ENCODE measurements at places on chromosomes 3 and 15. TPM values are rescaled to one million over a fixed set of nuclear protein-coding genes. Genes with fewer than 3 reads are reported as not detected.

- no peak for DNase-seq
These were observed 58.0 kb downstream of the MCF2L2 start for GRCh38 chr3:183370391-183370790.

DNA sequence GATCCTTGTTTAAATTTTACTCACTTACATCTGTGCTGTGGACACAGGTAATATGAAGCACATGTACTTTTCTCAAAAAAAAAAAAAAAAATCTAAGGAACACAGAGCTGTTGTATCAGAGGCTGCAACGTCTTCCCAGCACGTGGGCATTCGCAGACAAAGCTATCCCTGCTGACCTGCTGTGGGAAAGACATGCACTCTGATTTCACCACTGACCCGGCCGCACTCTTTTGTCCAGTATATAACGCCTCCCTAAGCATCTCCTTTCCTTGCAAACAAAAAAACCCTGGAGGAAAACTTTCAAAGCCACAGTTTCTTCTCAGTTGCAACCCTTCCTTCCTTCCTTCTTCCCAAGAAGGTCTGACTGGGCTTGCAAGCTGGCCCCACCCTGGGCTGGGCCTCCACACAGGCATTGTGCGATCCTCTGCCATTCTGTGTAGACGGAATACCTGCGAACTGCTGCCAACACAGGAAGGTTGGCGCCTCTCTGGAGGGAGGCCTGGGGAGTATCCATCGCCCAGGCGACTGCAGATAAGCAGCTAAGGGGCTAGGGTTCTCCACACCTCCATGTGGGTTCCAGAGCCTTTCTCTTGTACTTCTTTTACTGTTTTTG is 50.8 kb downstream of the SLC12A8 start:
- no peak for DNase-seq

- peak; percentile 38 for DNase-seq
These were observed 1.9 kb upstream of the ALS2CL start for GRCh38 chr3:46695177-46695961.

GRCh38 chr3:158094235-158095110 is 11.7 kb downstream of the SHOX2 start:
- no peak for DNase-seq

DNA sequence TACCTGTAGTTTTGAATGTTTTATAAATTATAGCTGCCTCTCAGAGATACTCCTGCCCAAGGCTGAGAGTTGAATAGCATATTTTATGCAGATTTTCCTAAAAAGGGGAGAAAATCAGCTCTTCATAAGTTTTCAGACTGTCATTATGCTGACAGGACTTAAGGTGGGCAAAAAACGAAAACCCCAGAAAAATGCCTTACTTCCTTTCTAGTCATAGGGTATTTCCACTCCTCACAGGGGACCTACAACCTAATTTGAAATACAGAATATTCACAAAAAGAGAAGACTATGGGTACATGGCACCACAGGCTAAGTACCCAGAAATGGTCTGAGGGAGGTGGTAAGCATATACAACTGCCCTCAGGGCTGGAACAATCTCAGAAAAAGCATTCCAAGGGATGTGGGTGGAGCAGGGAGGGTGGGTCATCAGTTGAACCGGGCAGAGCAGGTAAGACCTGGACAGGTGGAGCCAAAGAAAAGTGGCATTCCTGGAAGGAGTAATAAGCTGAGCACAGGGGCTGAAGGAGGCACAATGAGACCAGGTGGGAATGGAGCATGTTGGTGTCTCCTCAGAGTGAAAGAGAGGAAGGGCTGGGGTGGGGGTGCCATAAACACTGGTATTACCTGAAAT is 10.6 kb upstream of the OXSR1 start:
- DNase-seq, result no peak

LRRC2 gene
- 0.59 TPM for total RNA-seq

CELSR3 gene
- total RNA-seq, result 5.0 TPM

GRCh38 chr3:59286791-59287531 is 237.1 kb upstream of the CFAP20DC start:
- no peak for DNase-seq

DNA sequence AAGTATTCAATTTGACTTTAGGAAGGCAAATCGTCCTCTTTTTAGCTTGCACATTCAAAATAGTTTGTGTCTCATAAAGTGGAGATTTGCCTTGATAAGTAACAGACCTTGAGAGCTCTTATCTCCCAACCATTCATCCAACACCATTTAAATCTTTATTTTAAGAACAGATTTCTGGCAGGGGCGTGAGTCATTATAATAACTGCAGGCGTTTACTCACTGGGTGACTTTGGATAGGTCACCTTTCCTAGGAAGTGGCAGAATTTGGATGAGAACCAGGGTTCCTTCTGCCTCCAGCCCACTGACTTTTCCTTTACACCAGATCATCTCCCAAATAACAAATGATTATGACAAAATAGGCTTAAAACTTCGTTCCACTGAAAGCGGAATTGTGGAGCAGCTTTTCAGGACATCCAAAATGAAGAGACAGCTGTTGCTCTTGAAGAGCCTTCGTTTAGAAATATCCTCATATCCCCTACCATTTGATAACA is 5.0 kb downstream of the LMCD1 start:
- no peak for DNase-seq

CPLX3 gene
- 0.16 TPM for total RNA-seq

DNA sequence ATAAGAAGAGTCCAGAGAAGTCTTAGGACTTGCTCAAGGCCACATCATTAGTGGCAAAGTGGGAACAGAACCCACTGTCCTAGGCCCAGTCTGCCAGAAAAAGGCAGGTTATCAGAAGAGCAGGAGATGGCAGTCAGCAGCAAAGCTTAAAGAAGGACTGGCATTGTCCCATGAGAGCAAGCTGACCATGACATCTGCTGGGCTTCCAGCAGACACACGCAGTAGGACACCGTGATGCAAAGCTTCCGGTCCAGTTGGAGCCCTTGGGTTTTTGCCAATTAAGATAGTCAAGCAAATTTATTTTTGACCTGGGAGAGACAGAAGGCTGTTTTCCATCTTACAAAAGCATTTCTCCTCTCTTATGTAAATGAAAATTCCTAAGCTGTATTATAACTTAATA is 42.1 kb downstream of the ZBTB38 start:
- DNase-seq, result no peak

DNA sequence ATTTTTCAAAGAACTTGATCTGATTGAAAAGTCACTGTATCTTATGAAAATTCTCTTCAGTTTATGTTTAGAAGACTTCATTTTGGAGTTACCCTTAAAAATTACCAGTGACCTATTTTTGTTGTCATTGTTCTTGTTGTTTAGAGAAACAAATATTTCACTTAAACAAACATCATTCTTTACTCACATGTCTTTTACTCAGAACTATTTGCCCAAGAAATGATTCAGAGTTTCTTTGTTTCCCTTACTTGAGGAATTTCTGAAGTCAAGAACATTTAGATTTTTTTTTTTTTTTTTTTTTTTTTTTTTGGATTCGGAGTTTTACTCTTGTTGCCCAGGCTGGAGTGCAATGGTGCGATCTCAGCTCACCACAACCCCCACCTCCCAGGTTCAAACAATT is 259.6 kb upstream of the UBE2E1 start:
- no peak for DNase-seq

LDHAL6B gene
- total RNA-seq, result not detected

DNA sequence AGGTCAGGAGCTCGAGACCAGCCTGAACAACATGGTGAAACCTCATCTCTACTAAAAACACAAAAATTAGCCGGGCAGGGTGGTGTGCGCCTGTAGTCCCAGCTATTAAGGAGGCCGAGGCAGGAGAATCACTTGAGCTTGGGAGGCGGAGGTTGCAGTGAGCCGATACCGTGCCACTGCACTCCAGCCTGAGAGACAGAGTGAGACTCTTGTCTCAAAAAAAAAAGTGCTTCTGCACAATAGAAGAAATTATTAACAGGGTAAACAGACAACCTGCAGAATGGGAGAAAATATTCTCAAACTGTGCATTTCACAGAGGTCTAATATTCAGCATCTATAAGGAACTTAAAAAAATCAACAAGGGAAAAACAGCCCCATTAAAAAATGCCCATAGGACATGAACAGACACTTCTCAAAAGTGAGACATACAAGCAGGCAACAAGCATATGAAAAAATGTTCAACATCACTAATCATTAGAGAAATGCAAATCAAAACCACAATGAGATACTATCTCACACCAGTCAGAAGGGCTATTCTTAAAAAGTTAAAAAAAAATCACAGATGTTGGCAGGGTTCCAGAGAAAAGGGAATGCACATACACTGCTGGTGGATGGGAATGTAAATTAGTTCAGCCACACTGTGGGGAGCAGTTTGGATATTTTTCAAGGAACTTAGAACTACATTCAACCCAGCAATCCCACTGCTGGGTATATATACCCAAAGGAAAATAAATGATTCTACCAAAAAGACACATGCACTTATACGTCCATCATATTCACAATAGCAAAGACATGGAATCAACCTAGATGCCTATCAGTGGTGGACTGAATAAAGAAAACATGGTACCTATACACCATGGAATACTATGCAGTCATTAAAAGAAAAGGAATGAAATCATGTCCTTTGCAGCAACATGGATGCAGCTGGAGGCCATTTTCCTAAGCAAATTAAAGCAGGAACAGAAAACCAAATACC is 75.5 kb downstream of the MSL2 start:
- DNase-seq, result no peak

GRCh38 chr15:80780416-80781221 is 1.4 kb downstream of the CEMIP start:
- no peak for DNase-seq

ZNF860 gene
- not detected for total RNA-seq

- no peak for DNase-seq
These were observed 75.7 kb downstream of the LRRK1 start for GRCh38 chr15:100994597-100995446.

DNA sequence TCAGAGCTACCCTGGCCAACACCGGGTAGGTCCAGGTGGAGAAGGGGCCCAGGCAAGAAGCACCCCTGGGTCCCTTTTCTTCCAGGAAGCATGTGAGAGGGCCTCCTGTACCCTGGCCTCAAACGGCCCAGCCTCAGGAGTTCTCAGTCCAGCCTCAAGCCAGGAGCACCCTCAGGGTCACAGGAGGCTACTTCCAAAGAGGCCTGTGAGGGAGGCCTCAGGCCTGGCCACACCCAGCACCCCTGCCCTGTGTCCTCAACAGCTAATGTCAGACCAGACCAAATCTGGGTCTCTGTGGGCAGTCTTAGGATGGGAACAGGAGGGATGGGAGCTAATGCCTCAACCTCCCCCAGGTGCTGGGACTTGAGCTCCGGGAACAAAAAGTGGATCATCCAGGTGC is 23.5 kb downstream of the PTH1R start:
- no peak for DNase-seq

DNA sequence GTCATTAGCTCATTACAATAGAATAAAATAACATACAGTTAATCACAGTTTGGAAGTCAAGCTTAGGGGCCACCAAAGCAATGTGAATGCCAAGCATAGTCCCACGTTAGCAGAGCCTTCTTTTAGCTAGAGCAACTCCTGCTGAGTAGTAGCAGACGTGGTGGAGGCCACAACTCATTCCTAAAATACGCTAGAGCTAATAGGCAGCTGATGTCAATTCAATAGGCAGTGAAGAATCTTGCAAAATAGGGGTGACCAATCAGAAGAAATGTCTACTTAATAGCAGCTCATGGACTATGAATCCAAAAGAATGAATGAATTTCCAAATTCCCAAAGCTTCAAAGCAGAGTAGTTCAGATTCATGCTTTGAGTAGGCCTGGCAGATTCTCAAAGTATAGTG is 292.9 kb upstream of the RORA start:
- no peak for DNase-seq

DNA sequence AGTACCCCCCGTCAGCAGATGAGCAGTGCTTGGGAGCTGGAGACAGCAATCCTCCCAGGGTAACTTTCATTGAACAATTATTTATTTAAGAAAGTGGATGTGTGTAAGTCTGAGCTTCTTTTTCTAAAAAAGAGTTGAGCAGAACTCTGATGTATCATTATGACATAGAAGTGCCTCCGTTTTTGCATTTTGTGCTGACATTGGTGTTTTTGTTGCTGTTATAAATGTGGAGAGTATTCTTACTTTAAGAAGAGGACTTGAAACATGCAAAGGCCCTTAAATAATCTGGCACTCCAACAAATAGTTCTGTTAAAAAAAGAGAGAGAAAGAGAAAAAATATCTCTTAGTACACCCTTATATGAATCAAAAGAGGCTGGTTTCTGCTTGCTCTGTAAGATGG is 217.1 kb downstream of the AGBL1 start:
- no peak for DNase-seq

ZNF501 gene
- total RNA-seq, result 0.22 TPM

DNA sequence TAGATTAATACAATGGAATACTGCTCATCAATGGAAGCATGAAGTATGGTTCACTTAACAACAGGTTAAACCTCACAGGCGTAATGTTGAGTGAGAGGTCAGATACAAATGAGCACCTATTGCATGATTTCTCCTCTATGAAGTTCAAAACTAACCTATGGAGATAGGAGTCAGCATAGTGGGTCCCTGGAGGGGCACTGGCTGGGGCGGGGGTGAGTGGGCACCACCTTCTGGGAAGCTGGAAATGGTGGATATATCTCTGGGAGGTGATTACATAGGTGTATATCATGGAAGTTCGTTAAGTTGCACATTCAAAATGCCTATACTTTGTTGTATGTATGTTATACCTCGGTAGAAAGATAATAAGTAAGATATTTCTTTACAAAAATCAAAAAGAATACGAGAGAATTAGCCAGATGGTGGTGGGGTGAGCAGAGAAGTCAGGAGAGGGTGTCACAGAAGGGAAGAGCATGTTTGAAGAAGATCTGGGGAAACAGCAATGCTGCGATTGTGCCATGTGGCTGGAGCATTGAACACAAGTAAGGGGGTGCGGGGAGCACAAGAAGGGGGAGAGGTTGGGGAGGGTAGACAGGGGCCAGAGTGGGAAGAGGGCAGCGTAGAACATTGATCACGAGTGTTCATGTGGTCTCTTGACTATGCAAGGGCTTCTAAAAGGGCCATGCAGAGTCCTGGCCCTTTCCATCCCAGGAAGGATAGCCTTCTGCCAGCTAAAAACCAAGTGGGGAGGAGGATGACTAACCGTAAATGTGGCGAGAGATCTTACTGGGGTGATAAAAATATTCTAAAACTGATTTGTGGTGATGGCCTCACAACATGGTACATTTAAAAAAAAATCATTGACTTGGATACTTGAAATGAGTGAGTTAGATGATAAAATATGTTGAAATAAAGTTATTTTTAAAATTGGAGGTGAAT is 30.2 kb downstream of the ITGA11 start:
- DNase-seq, result no peak

DNA sequence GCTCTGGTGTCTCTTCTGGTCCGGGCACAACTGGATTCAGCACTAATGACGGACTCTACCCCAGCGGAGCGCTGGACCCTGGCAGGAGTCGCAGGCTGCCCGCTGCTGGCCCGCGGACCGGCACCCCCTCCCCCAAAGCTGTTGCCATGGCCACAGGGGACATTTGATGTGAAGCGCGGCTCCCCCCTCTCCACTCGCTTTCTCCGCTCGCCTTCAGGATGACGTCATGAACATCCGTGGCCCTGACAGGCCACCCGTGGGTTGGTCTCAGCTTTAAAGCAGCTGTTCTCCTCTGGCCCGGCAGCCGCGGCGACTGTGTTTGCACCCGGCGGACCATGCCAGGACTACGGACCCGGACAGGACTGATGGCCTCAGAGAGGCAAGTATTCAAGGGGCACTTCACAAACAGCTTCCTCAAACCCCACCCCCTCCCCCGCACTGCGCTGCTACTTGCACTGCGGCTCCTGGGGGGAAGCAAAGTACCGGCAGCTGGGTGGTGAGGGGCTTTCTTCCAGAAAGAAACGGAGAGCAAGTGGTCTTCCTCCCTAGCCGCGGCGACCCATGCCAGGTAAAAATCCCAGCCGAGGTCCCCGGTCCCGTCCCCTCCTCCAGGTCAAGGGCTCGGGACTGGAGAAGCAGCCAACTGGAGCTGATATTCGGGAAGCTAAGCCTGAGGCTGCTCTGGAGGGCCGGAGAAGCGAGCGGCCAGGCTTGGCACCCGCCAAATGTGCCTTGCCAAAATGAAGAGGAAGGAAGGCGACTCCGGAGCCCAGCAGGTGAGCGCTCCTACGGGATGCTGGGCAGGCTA is 16.6 kb upstream of the AEN start:
- DNase-seq, result no peak
